Left renal pelvis (tissue), 4 donors: ENCODE measurements at places on chromosomes 3 and 15.

DNA sequence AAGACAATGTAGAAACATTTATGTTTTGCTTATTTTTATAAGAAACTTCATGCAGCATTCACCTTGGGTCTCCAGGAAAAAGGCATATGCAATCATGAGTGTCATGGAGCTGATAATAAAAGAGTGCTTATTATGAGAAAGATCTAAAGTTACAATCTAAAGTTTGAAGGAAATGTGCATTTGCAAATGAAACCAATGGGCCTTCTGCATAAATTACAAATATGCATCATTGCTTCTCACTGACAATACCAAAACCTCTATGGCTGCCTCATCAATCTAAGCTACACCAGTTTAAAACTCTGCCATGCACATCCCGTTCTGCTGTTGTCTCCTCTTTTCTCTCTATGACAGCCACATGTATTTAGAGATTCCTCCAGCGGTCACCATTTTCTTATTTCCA, 103.2 kb upstream of the ABI3BP start:
- no peak for DNase-seq

DNA sequence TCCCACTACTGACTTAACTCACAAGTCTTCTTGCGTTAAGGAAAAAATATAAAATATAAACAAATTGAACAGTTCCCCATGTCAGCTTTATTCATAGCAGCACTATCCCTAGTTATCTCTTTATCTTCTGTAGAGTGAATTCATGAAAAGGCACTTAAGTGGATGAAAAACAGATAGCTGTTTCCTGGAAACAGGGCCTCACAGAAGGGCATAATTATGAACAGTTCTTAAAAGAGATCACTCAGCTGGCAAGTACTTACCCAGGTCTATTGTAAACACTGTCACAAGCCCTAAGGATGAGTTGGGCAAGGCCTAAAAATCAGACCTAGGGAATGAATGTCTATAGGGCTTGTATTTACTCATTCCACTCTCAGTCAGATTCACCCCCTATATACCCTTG, 10.7 kb downstream of the MB21D2 start:
- DNase-seq: no peak

DNA sequence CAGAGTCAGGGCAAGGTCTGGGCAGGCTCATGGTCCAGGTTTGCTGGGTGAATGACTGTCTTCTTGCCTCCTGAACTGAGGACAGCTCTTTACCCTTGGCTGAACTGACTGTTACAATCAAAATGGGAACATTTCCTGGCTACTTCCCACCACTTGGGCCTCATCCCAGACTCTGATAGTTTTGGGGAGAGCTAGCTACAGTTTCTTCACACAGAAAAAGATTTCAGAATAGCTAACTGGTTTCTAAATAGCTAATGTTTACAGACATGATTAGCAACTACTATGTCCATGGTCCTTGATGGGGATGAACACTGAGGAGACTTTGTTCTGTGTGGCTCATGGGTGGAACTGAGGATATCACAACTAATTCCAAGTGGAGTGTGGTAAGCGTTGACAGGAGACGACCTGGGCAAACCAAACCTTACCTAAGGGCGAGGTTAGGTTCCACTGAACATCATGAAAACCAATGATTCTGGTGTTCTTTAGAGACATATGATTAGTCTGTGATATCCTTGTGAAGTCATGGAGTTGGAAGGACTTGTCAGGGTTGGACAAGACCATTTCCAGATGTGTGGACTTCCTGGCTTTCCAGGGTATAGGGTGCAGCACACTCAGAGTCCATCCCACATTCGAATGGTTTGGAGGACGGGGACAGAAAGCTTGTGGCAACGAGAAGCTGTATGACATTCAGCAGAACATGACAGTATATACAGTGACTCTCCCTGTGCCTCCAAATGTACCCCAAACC, 7.3 kb downstream of the ALPK3 start:
- DNase-seq: no peak

DNA sequence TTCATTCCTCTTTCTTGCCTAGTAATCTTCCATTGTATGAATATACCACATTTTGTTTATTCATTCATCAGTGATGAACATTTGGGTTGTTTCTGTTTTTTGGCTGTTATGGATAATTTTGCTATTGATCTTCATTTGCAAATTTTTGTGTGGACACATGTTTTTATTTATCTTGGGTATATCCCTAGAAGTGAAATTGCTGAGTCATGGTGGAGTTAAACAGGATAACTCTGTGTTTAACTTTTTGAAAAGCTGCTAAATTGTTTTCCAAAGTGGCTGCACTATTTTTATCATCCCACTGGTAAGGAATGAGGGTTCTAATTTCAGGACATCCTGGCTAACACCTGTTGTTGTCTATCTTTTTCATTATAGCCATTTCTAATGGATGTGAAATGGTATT, 74.6 kb upstream of the ARL6 start:
- DNase-seq: no peak

DNA sequence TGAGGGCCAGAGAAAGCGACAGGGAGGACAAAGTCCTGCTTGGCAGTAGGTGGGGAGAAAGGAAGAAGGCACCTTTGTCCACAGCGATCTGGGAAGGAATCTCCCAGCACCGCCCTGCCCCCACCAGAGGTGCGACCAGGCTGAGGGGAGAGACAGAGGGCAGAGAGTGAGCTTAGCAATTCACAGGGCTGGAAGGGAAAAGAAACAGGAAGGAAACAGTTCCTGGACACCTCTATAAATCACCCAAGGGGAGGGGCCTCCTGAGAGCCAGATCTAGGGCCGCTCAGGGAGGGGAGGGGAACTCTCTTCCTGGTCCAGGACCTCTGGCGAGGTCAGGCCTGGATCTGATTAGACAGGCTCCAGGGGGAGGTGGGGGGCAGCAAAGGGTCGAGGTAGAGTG, 35.4 kb downstream of the RNU5B-1 start:
- no peak for DNase-seq

GRCh38 chr3:14153663-14154062, 24.7 kb downstream of the XPC start:
- no peak for DNase-seq

DNA sequence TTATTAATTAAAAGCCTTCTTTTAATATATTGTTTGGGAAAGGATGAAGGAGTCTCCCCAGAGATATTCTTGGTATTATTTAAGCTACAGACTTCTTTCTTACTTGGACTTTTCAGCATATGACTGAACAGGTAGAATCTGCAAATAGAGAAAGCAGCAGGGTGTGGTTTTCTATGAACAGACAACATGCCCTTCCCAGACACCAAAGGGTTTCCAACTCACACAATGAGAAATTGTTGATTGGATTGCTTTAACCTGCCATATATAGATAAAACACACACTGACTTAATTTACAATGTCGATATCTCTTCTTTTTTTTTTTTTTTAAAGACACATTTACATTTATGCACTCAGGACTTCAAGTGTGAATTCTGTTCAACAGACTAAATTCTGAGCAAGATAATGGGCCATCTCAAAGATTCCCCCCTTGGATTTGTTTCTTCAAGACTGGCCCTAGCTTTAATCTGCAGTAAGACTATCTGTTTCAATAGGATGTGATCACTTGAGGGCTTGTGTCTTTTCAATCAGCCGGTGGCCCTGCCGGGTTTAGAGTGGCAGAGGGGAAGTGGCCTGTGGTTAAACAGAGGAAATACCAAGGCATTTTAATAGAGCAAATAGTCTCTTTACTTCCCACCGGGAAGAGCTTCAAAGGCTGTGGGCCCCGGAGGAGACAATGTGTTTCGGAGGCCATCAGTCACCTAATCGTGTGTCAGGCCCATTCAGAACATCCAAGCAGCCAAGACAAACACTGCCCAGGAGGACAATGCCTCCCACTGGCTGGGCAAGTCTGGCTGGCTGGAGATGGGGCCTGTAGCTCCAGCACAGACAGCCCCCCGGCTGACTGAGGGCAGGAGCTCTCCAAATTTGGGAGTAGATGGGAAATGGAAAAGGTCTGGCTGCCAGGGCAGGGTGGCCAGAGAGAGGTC, 6.1 kb downstream of the IL17RD start:
- no peak for DNase-seq

- no peak for DNase-seq
Measured at GRCh38 chr3:16085884-16086608, 88.4 kb upstream of the GALNT15 start.

DNA sequence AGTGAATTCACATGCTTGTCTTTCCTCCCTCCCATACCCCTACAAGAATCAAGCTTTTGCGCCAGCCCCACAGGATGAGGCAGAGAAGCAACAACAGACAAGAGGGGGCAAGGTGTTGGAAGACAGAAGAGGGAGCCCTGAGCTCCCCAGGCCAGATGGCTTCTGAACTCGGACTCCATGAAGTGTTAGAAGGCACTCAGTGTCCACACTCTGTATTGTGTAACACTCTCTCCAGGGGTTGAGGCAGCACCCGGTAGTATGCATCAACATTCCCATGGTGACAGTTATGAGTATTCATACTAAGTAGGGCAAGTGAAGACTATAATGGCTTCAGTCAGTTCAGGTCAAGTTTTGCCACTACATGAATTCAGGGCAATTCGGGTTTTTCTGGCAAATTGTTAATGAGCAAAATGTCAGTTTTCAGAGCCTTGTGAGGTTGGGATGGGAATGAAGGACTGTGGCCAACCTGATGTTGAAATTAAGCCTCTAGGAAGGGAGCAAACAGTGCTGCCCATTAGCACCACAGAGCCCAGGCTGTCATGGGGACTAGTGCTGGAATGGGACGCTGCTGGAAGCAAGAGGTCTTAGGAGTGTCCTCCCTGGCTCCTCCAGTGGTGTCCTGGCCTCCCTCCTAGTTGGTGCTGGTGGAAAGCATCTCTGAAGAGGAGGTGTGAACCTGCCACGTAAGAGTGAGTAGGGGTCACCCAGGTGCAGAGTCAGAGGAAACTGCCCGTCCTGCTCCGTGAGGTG, 79.4 kb downstream of the KLF15 start:
- no peak for DNase-seq

DNA sequence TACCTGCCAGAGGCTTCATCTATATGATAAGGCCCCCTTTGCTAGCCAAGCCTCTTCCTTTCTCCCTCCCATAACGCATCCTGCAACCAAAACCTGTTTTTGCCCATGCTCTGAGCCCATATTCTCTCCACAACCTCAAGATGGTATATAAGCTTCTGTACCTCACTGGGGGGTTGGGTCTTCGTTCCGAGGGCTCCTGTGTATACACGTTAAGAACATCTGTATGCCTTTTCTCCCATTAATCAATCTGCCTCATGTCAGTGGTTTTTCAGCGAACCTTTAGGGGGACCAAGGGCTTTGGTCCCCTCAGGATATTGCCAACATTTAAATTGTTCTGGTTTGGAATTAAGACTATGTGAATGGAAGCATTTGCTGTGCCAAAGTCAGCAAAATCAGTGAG, 168.0 kb downstream of the PEX5L start:
- DNase-seq: no peak

GRCh38 chr3:64638981-64639481, 48.8 kb downstream of the ADAMTS9 start:
- no peak for DNase-seq

DNA sequence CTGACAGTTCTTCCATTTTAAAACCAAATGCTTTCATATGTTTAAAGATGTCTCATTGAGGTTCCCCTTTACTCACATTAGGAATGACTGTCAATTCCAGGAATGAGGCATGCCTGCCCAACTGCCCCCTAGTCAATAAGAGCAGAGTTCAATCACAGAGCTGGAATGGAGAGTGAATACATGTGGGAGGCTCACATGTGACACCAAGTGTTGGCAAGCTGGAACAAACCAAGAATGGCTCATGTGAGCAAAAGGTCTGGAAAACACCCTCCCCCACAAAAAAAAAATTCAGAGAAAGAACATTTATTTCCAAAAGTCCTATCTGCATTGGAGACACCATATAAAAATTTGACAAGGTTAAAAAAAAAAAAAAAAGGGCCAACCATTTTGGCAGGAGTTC, 3.7 kb downstream of the PBRM1 start:
- no peak for DNase-seq

DNA sequence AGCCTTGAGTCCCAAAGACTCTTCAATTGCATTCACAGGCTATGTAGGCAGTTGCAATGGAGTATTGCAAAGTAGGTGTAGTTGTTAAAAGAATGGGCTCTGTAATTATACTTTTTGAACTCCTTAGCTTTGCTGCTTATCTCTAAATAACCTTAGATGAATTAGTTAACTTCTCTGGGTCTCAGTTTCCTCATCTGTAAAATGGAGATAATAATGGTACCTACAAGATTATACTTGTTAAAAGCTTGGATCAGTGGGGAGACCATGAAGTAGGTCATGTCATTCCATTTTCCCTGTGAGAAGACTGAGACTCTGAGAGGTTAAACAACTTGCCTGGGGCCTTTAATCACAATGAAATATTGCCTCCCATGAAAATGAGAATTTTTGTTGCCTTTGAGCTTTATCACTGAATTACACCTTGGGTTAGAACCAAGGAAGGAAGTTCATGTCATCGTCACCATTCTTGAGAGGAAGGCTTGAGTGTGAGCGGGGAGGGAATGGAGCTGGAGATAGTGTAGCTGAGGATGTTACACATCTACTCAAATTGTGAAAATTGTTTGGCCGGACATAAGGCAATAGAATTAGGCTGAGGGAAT, 38.1 kb downstream of the CTDSPL start:
- DNase-seq: no peak

DNA sequence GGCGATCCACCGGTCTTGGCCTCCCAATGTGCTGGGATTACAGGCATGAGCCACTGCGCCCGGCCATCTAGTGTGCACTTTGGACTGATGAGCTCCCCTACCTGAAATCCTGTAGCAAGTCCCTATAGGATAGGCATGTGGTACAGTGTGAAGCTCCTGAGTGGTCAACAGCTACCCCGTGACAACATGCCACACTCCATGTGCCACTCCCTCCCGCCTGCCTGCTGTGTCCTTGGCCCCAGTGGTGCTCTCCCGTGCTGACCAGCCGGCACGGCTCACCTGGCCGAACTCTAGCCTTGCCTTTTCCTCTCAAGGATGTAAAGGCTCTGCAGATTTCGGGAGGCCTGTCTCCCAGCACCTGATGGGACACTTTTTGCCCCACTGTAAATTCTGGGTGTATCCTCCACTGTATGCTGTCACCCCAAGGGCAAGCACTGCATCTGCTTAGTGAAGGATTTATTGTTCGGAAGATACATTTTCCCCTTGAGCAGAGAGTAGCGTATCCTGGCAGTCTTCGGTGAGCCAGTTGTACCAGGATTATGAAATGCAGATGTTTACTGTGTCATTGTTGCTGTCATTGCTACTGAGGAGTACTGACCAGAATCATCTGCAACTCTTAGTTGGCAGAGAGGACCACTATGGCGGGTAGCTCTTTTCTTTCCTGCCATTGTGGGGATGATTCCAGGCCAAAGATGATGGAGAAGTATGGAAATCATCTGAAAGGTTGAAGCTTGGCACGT, 64.7 kb downstream of the IGF1R start:
- DNase-seq: no peak

DNA sequence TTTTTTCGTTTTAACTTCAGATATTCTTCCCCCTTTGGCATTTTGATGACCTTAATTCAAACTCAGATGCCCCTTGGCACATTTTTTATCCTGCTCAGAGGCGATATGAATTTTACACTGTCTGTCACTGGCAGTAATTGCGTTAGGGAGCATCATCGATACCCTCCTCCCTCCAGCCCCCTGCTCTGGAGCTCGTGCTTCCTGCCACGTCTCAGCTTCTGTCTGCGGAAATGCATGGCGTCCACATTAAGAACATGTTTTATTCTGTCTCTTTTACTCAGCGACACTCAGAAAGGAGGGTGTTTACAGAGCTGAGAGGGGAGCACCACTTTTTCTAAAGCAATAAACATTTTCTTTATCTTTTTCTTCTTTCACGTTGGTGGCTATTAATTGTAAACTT, 254.2 kb downstream of the EBLN2 start:
- DNase-seq: no peak
